Metanephros (tissue), 2 donors: ENCODE measurements at places on chromosomes 1 and 21. TPM values are rescaled to one million over a fixed set of nuclear protein-coding genes. Genes with fewer than 3 reads are reported as not detected.

MIXL1 gene
- total RNA-seq = not detected

GBP7 gene
- total RNA-seq = not detected

KCNH1 gene
- 0.47 TPM for total RNA-seq

CHODL gene
- total RNA-seq = 42.3 TPM

DNAJC11 gene
- 47.0 TPM for total RNA-seq

RPS8 gene
- 1,216 TPM for total RNA-seq

ZYG11A gene
- 0.12 TPM for total RNA-seq

LRRC53 gene
- not detected for total RNA-seq

GJA5 gene
- 25.6 TPM for total RNA-seq

TACSTD2 gene
- total RNA-seq = 102 TPM

TMEM39B gene
- total RNA-seq = 10.4 TPM

TMPRSS3 gene
- 1.5 TPM for total RNA-seq

CFAP126 gene
- total RNA-seq = 0.82 TPM

OMA1 gene
- total RNA-seq = 38.9 TPM

WNT2B gene
- total RNA-seq = 8.5 TPM

DYNLT5 gene
- 2.2 TPM for total RNA-seq

CBR3 gene
- total RNA-seq = 2.3 TPM

NLRP3 gene
- 4.0 TPM for total RNA-seq
